ENCODE measurements at places on chromosomes 3 and 15.
A peak's percentile ranks its signal among the peaks of the same experiment; 100 is the strongest.

- peak; percentile 97 for DNase-seq
Observed at GRCh38 chr15:68277603-68278344, at the start of gene FEM1B. TSS of gene FEM1B (plus strand) at chr15:68277745. CDS start at chr15:68278418, 673 bp downstream.

GRCh38 chr15:46312133-46312740, 677.4 kb downstream of the SQOR start:
- peak; percentile 27 for DNase-seq

DNA sequence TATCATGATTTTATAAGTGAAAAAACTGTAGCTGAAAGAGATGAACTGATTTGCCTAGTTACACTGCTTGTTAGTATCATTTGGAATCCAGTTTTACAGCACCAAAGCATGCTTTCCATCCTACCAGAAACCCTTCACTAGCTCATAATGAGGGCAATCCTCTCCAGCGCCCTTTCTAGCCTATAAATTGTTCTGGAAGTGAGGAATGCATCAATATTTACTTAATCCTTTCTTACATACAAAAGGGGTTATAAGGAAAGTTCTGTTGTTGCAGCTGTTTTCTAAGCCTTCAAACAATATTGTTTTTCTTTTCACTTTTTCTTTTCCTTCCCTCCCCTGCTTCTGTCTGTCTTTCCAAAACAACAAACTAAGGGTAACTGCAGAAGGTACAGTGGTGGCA, 11.0 kb upstream of the PCCB start:
- DNase-seq, result no peak

- no peak for DNase-seq
Observed at GRCh38 chr15:38514601-38515000, 50.0 kb downstream of the RASGRP1 start.

- peak; percentile 47 for DNase-seq
Observed at GRCh38 chr3:71585131-71585530, 1.6 kb upstream of the FOXP1 start.

DNA sequence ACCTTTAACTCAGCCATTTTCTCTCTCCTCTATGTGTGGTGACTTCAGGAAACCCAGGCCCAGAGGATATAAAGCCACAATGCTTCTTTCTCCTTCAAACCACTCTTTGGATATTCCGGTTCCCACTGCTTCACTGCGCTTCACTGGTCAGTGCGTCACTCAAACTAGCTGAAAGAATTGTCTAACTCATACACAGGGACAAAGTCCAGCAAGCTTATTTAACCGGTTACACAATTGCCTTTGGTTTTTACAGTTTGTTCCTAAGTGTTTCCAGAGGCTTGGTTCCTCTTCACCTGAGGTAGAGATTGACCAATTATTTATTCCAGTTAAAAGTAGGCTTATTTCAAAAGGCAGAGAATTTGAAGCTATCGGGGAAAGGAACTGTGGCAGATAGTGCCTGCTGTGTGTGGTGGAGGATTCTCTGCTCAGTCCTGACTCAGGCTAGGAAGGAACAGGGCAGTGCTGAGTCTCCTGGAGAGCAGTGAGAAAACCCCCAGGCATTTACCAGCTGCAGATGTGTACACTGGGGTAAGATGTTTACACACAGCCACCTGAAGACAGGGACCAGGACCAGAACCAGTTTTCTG, at the start of gene HGD:
Gene HGD, minus strand, starts transcription at position 145 of the 587 bp plus-strand sequence. Its CDS starts 128 bp downstream, at position 17.
- DNase-seq, result no peak

- no peak for DNase-seq
Observed at GRCh38 chr15:32682569-32682968, 35.2 kb upstream of the GREM1 start.

- no peak for DNase-seq
Observed at GRCh38 chr3:15385901-15386653, 41.3 kb downstream of the METTL6 start.

- no peak for DNase-seq
Observed at GRCh38 chr3:112681822-112682325, 40.9 kb upstream of the CCDC80 start.

DNA sequence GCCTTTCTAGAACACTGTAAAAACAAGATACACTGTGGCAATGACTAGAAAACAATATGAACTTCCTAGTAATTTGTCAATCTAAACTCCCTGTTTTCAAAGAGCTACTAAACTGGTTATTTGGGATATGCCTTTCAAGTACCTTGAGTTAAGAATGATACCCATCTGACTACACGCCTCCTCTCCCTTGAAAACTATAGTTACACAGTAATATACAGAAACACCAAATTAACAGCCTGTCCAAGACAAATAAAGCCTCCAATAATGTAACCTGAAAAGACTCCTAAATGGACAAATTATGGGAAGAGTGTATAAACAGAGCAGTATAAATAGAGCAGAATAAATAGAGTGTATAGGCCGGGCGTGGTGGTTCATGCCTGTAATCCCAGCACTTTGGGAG, 70.1 kb downstream of the SMARCC1 start:
- DNase-seq, result no peak

DNA sequence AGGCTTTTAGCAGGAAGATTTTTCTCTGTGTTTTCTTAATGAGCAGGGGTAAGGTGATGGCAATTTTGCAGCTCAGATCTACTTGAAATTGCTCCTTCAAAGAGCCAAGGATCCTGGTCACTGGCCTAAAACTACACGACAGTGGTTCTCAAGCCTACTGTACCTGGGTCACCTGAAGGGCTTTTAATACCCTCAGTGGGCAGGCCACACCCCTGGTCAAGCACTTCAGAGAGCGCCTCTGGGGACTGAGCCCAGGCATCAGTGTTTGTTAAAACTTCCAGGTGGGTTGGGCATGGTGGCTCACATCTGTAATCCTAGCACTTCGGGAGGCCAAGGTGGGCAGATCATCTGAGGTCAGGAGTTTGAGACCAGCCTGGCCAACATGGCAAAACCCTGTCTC, 158.4 kb downstream of the FAM43A start:
- no peak for DNase-seq

DNA sequence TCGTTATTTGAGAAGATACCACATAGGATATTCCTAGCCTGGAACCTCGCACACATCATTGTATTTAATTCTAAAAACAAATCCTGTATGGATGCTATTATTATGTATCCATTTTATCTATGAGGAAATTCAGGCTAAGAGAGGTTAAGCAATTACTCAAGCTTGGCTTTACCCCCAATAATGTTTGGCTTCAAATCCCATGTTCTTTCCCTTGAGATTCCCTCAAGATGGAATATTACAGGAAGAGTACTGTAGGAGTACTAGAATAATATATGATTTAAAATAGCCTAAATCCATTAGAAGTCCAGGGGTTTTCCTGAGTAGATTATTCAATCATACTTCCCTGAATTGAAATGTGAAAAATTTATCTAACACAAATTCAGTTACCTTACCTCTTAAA, 630.2 kb downstream of the ZNF385D start:
- DNase-seq, result no peak

GRCh38 chr3:168815946-168816345, 720.2 kb upstream of the GOLIM4 start:
- no peak for DNase-seq

- no peak for DNase-seq
Observed at GRCh38 chr3:23253214-23253613, 50.1 kb downstream of the UBE2E2 start.

DNA sequence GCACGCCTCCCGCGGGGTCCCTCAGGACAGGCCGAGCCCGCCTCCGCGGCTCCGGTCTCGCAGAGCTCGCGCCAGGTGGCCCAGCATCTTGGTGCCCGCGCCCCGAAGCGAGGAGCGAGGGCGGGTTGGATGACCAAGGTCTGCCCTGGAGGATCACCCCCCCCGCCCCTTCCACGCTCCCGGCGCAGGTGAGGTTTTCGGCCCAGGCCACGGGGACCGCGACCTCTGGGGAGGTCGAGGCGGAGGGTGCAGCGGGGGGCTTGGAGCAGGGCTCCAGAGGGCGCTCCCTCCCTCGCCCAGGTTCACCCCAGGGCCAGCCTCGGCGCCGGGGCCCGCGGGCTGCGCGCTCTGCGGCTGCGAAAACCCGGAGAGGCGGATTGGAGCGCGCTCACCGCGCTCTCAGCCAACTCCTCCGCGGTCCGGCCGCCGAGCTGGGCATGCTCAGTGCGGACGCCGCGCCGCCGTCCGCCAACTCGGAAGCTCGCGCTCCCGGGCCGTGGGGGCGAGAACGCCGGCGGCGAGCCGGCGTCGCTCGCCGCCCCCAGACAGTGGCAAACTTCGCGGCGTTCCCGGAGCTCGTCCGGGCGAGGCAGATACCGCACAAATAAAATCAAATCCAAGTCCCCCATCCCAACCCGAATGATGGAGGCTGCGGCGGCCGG, at the start of gene MED12L:
Gene MED12L, plus strand, starts transcription at position 438 of the 662 bp plus-strand sequence. CDS start 1,263 bp downstream, outside the sequence.
- no peak for DNase-seq

- no peak for DNase-seq
Observed at GRCh38 chr15:101087172-101087769, 164.6 kb downstream of the CHSY1 start.

DNA sequence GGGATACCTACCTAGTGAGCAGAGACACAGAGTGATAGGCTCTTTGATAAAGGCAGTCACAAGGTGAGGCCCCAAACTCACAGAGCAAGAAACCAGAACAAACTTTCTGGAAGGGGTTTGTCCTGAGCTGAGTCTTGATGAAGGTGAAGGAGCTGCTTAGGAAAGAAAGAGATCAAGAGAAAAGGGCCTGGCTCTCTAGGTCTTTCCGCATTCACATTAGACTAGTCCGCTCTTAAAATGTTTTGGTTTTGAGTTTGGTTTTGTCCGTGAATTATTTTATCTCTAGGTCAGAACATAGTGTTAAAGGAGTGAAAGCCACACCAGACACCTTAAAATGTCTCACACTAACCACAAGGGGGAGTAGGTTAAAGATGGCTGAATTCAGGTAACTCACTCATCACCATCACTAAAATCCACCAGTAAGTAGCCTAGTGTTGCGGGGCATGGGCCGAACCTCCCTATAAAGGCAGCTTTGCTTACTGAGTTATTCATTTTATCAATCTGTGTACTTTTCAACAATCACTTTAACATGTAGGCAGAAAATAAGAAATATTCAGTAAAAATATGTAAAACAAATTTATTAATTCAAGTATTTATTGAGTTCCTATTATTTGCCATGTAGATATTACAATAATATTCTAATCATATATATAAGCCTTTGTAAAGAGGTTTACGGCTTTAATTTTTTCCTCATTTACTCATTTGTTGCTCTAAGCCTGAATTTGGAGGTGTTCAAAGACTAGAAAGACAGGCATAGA, 121.5 kb upstream of the TSC22D2 start:
- no peak for DNase-seq

DNA sequence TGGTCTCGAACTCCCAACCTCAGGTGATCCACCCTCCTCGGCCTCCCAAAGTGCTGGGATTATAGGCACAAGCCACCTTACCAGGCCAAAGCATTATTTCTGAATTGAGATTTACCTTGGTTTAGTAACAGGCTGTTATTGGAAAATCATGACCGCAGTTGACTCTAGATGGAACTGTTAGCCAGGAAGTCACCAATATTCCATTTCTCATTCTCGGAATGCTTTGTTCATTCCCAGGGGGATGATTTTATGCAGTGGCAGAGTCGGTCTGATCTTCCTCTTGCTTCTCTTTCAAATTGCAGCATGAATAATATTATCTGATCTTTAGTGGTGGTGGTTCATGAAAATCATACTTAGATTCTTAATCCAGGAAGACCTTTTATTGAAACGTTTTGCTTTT, 195.5 kb upstream of the MBNL1 start:
- no peak for DNase-seq

DNA sequence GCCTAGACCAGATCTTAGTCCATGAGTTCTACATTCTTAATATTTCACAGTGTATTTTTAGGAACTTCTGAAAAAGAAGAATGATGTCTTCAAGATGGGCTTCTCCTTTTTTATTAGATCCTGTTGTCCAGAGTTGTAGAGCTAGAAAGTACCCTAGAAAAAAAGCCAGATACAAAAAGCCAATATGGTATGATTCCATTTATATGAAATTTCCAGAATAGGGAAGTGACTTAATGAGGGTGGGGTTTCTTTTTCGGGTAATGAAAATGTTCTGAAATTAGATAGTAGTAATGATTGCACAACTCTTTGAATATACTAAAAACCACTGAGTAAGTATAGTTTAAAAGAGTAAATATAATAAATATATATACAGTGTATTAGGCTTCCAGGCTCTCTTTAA, 116.9 kb downstream of the NFKBIZ start:
- no peak for DNase-seq

DNA sequence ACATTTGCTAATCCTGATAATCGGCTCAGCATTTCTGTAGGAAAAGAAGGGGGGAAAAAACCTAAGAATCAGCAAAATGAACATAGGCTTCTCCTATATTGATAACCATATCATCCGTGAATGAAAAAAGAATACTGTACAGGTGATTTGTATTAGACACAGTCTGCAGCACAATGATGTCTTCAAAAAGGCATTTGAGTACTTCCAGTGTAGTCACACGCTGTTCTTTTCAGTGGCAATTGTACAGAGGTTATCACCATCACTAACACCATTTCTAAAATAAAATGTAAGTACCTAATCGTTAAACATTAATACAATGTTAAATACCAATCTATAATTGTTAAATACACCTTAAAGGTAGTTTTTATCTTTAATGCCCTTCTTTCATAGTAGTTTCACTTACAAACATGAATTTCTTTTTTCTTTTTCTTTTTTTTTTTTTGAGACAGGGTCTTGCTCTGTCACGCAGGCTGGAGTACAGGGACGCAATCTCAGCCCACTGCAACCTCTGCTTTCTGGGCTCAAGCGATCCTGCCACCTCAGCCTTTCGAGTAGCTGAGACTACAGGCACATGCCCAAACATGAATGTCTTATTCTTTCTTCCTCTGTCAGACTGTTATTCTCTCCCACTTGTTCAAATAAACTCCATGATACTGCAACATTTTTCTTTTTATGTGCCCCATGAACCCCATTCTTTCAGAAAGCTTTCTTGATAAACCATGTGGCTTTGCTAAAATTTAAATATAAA, 18.4 kb downstream of the GOLGB1 start:
- no peak for DNase-seq

DNA sequence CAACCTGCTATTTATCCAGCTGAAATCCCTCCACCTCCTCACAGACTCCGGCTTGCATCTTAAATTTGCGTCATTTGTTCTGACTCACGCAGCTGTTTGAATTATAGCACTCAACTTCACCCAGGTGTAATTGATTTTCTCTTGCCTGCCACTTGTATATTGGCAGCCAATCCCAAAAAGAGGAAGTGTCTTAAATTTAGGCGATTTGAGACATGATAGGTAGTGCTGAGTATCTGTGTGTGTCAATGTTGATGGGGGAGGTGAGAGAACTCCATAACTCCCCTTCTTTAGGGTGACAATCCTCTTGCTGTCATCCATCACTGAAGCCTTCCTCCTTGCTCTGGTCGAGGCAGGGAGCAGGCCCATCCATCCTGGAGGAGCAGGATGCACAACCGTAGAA, 77.2 kb upstream of the TPRG1 start:
- no peak for DNase-seq
